Epithelial cell of alveolus of lung (primary cell): ENCODE measurements at places on chromosomes 7 and 10. TPM values are rescaled to one million over a fixed set of nuclear protein-coding genes. Genes with fewer than 3 reads are reported as not detected.

Gene WDFY4
- not detected in 2 replicates for total RNA-seq

Gene ASIC3
- total RNA-seq = 0.13 and 0.96 TPM in 2 replicates

Gene CASD1
- total RNA-seq = 11.2 and 16.1 TPM in 2 replicates

Gene GRB10
- 36.7 and 39.9 TPM in 2 replicates for total RNA-seq

Gene CYP3A4
- not detected in 2 replicates for total RNA-seq

Gene ENTPD1
- total RNA-seq = 0.52 and 5.2 TPM in 2 replicates

Gene NUP42
- 18.0 and 35.6 TPM in 2 replicates for total RNA-seq

Gene ZPBP
- not detected in 2 replicates for total RNA-seq

Gene SPDYE1
- not detected in 2 replicates for total RNA-seq

Gene IDI2
- total RNA-seq = not detected in 2 replicates

Gene ATRNL1
- total RNA-seq = 0.56 and 1.7 TPM in 2 replicates

Gene CDK1
- total RNA-seq = 36.4 and 57.7 TPM in 2 replicates

Gene CABCOCO1
- 0.65 and 2.3 TPM in 2 replicates for total RNA-seq

Gene NAT16
- total RNA-seq = not detected in 2 replicates

Gene FKBP9
- total RNA-seq = 198 and 249 TPM in 2 replicates

Gene ADARB2
- total RNA-seq = 0.13 and 0.40 TPM in 2 replicates

Gene MMD2
- total RNA-seq = not detected in 2 replicates

Gene GBX1
- not detected in 2 replicates for total RNA-seq

Gene ZNF365
- 0.32 and 3.4 TPM in 2 replicates for total RNA-seq

Gene BICC1
- 19.1 and 37.6 TPM in 2 replicates for total RNA-seq

Gene ANKRD30A
- total RNA-seq = not detected in 2 replicates

Gene PKD1L1
- total RNA-seq = under 0.01 TPM in 1 of 2 replicates, not detected in the other

Gene GTPBP10
- total RNA-seq = 6.1 and 6.2 TPM in 2 replicates

Gene ZDHHC6
- 13.3 and 15.9 TPM in 2 replicates for total RNA-seq

Gene RPEL1
- total RNA-seq = 0.13 TPM in 1 of 2 replicates, not detected in the other

Gene ZNF467
- total RNA-seq = 3.0 and 27.9 TPM in 2 replicates

Gene VWDE
- total RNA-seq = 0.13 and 1.4 TPM in 2 replicates

Gene SYT15
- total RNA-seq = 0.13 and 0.24 TPM in 2 replicates

Gene ACSM6
- total RNA-seq = not detected in 2 replicates

Gene FAM241B
- 0.65 TPM in 1 of 2 replicates, not detected in the other for total RNA-seq

Gene ITIH5
- 0.72 and 0.91 TPM in 2 replicates for total RNA-seq

Gene CHST15
- total RNA-seq = 1.1 and 13.3 TPM in 2 replicates

Gene TSPAN15
- total RNA-seq = 1.6 and 4.4 TPM in 2 replicates

Gene PCLO
- 0.78 and 0.96 TPM in 2 replicates for total RNA-seq

Gene CALCR
- 0.13 TPM in 1 of 2 replicates, not detected in the other for total RNA-seq

Gene STEAP2
- 5.8 and 19.6 TPM in 2 replicates for total RNA-seq

Gene AKR1E2
- 1.3 and 2.7 TPM in 2 replicates for total RNA-seq

Gene PVRIG
- total RNA-seq = not detected in 2 replicates

Gene POR
- total RNA-seq = 76.3 and 86.3 TPM in 2 replicates

Gene LRRC4
- total RNA-seq = 0.16 TPM in 1 of 2 replicates, not detected in the other

Gene HECW1
- 0.32 and 1.8 TPM in 2 replicates for total RNA-seq

Gene LBX1
- not detected in 2 replicates for total RNA-seq

Gene GNAT3
- 0.16 TPM in 1 of 2 replicates, not detected in the other for total RNA-seq

Gene NCF1
- not detected in 2 replicates for total RNA-seq

Gene ADCY1
- total RNA-seq = 0.16 and 0.52 TPM in 2 replicates

Gene TMEM176A
- 19.9 TPM in 1 of 2 replicates, not detected in the other for total RNA-seq

Gene RNF32
- 1.4 and 1.6 TPM in 2 replicates for total RNA-seq

Gene GSTO2
- 8.9 and 18.4 TPM in 2 replicates for total RNA-seq

Gene LOXL4
- total RNA-seq = 6.9 and 56.1 TPM in 2 replicates

Gene ANKRD61
- 0.08 and 0.39 TPM in 2 replicates for total RNA-seq

Gene CRYGN
- not detected in 2 replicates for total RNA-seq

Gene SPDYE6
- total RNA-seq = not detected in 2 replicates

Gene TMEM254
- 10.1 and 16.0 TPM in 2 replicates for total RNA-seq

Gene UBE2D1
- total RNA-seq = 15.5 and 24.6 TPM in 2 replicates
